ENCODE measurements at places on chromosomes 1 and 21.

DNA sequence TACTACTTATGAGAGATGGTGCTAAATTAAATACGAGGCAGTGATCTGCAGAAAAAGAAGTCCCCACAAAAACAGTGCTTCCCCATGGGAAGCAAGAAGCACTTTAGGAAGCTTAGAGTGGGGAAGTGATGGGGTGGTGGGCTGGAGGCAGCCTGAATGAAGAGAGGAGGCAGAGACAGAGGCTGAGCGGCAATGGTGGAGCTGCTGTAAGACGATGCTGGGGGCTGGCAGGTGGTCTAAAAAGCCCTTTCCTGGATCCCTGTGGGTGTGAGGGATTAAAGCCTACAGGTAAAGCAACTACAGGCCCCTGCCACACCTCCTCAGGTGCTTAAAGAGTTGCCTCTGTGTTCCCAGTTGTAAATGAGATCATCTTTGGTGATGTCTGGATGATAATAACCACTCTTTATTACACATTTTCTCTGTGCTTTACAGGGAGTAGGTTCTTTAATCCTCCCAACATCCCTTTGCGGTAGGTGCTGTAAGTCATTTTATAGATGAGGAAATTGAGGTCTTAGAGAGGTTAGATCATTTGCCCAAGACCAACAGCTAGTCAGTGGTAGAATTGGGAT, 39.2 kb downstream of the CNN3 start:
- DNase-seq, result no peak

DNA sequence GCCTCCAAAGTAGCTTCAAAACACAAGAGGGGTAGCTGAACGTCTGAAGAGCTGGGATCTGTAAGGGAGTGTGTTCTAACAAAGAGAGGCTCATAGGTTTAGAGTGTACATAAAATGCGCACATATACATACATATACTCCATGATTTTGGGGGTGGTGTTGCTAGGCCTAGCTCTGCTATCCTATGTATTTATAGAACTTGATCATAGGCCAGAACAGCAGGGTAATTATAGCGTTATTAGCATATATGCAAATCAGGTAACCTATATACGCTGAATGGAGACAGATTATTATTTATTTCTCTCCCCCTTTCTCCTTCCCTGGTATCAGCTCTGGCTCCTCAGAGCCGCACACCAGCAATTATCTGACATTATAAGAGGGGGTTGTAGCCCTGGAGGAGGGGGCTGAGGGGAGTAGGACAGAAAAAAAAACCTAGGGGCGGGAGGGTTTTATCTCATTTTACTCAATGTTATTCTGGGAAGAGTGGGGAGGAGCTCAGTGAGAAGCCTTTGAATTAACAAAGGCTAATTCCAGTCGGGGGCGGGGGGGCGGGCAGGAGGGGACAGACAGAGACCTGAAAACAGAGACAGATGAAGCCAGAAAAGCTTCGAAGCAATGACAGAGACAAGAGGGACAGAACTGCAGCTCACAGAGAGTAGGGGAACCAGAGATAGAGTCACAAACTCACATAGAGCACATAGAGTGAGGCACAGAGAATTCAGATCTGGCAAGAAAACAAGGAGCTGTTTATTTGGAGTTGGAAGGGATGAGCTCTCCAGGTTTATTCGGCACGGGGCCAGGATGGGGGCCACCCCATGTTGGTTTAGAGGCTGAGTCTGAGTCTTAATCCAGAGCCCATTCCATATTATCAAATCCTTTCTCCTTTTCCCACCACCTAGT, 63.0 kb downstream of the RHBG start:
- DNase-seq, result no peak

GRCh38 chr1:85991261-85991660, 165.3 kb downstream of the COL24A1 start:
- no peak for DNase-seq

GRCh38 chr1:57473448-57473847, 49.6 kb upstream of the DAB1 start:
- no peak for DNase-seq

DNA sequence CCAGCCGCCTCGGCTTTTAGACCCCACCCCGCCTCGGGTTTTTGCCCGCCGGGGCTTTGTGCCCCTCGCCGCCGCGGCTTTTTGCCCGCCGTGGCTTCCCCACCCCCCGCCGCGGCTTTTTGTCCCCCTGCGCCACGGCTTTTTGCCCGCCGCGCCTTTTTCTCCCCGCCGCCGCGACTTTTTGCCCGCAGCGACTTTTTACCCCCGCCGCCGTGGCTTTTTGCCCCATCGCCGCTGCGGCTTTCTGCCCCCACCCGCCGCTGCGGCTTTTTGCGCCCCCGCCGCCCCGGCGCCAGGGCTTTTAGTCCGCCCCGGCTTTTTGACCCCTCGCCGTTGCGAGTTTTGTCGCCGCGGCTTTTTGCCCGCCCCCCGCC, 474.4 kb downstream of the FAM72C start:
- no peak for DNase-seq

- DNase-seq, result no peak
Observed at GRCh38 chr1:35659589-35659988, 18.3 kb upstream of the PSMB2 start.

DNA sequence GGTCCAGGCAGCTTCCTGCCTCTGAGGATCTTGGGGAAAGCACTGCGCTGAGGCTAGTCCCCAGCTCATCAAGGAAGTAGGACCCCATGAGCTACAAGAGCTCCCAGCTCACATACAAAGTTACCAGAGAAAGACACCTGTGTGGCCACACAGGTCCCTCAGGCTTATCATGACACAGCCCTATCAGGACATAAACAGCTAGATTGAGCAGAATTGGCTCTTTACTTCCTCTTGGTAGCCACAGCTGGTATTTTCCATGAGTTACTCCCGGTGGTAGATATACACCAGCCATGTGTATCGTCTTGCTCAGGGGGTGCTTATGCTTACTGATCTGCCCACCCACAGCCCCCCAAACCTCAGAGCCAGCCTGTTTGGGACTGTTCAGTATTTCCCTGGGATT, 1.2 kb downstream of the LENEP start:
- DNase-seq, result no peak

DNA sequence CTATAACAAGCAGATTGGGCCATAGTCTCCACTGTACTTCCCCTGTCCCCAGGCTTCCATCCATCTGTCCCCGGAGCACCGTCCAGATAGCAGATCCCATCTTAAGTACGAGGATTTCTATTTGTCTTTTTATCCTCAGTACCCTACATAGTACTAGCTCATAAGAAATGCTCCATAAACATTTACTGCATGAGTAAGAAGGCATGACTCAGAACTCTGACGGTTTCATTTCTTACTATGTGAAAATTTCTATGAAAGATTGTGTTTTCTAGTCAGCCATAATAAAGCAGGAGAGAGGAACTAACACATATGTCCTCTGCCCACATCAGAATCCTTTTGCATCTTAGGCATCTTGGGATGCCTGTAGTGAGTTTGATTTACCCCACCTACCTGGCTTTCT, 49.5 kb downstream of the CHD1L start:
- DNase-seq, result peak; percentile 65

DNA sequence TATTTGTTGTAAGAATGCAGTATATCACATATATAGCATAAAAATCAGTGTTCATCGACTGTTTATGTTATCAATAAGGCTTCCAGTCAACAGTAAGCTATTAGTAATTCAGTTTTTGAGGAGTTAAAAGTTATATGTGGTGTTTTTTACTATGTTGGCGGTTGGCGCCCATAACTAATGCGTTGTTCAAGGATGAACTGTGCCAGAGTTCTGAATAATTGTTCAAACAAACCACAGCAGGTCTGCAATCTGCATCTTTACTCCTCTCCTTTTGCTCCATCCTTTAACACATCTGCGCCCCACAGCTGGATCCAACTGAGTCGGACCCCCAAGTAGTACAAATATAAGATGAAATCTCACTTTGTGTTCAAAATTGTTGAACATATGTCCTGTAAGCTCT, 836.1 kb downstream of the LTN1 start:
- DNase-seq, result no peak

DNA sequence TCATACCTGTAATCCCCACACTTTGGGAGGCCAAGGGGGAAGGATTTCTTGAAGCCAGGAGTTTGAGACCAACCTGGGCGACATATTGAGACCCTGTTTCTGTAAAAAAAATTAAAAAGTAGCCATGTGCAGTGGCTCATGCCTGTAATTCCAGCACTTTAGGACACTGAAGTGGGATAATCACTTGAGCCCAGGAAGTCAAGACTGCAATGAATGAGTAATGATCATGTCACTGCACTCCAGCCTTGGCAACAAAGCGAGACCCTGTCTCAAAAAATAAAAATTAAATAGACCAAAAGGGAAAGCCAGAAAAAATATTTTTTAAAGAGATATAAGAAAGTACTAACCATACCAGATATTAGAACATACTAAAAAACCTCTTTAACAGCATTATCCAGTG, 44.7 kb upstream of the LYPLAL1 start:
- DNase-seq, result no peak

- DNase-seq, result no peak
Observed at GRCh38 chr1:227546059-227546458, 17.3 kb upstream of the ZNF678 start.

- no peak for DNase-seq
Observed at GRCh38 chr1:157269656-157270375, 131.6 kb upstream of the ETV3 start.

DNA sequence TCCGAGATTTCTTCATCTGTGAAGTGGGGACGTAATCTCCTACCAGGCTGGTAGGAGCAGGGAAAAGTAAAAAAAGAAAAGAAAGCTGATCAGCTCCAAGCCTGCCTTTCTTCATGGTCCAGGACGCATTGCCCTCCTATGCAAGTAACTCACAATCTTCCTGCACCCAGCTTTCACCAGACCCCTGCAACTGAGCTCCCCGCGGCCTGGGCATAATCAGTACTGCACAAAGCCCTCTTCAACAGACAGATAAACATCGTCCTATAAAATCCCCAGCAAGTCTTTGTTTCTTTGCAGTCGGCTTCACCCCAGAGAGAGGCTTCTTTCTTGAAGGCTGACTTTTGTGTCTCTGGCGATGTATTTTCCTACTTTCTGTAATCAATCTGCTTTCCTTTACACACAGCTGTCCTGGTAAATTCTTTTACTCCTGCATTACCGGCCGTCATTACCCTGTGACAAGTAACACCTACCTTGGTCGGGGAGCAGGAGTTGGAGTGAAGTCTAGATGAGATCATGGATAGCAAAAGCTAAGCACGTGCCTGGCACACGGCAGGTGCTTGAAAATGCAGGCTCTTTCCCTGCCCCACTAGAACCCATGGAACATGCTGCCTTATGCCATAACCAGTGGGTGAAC, 8.3 kb downstream of the PADI1 start:
- no peak for DNase-seq

- DNase-seq, result peak; percentile 31
Observed at GRCh38 chr21:38171723-38172344, 85.0 kb upstream of the KCNJ15 start.

GRCh38 chr1:208614610-208615009, 370.4 kb upstream of the PLXNA2 start:
- no peak for DNase-seq

DNA sequence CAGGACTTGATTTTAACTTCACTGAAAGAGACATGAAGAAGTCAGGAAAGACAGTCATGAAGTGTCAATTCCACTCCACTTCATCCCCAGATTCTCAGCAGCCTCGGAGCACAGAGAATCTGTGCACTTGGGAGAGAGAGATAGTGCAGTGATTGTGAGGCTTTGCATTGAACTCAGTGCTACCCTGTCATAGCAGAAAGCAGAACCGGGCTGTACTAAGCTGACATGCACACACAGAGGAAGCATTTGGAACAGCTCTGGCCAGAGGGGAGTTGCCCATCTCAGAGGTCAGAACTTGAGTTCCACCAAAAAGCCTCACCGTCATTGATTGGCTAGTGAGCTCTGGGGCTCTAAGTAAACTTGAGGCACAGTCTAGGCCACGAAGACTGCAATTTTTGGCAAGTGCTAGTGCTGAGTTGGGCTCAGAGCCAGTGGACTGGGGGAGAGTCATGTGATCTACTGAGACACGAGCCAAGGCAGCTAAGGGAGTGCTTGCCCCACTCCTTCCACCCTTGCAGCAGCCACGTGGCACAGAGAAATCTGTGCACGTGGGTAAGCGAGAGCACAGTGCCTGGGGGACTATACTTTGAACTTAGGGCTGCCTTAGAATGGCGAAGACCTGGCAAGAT, 810.2 kb upstream of the ADAMTS5 start:
- DNase-seq, result no peak

DNA sequence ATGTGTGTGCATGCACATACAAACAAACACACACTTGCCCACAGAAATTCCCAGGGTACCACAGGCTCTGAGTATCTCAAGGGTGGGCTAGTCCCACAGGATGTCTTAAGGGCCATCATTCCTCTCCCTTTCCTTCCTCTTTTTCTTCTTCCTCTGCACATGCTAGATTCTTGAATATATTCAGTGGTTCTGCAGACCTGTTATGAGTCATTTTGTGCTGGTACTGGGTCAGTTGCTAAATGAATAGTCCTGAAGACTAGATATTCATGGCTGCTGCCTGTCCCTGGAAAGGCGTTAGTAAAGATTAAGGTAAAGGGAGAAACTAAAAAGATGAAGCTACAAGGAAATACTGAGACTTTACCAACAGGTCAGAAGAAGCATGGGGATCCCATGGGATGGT, 256.7 kb upstream of the KIAA0040 start:
- no peak for DNase-seq

DNA sequence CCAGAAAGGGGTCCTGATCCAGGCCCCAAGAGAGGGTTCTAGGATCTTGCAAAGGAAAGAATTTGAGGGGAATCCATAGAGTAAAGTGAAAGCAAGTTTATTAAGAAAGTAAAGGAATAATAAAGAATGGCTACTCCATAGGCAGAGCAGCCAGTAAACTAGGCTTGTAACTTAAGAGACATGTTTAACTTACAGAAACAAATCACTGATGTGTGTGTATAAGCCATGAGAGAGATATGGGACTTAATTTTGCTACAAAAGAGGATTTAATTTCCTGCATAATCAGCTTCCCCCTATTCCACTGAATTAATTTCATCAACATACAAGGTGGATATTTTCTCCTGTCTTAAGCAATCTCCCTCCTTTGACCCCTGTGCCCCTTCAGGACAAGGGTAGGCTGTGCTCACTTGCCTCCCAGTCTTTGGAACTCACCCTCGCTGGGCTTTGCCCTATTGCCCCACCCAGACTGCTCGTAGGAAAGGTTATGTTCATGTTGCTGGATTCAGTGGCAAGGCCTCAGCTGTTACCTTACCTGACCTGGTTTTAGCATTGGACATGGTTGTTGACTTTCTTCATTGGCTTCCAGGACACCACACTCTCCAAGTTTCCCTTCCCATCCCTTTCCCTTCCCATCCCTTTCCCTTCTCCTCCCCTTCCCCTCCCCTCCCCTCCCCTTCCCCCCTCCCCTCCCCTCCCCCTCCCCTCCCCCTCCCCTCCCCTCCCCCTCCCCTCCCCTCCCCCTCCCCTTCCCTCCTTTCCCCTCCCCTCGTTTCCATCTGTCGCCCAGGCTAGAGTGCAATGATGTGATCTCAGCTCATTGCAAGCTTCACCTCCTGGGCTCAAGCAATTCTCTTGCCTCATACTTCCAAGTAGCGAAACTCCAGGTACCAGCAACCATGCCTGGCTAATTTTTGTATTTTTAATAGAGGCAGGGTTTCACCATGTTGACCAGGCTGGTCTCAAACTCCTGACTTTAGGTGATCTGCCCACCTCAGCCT, 44.6 kb downstream of the TBCE start:
- DNase-seq, result no peak

All from cardiac muscle cell (in vitro differentiated cells and primary cell).